Activated CD8-positive, alpha-beta memory T cell treated with anti-CD3 and anti-CD28 coated beads, Interleukin-2, amount 10 ng/mL, durations not matched to agents 7 days and 5 days (primary cell): ENCODE measurements at places on chromosomes 1 and 21. TPM values are rescaled to one million over a fixed set of nuclear protein-coding genes. Genes with fewer than 3 reads are reported as not detected.

- DNase-seq, result no peak
- H3K36me3 ChIP-seq, result no peaks in the 10 kb centered on the region
- no peak overlapping the region for H3K27ac ChIP-seq
- H3K27me3 ChIP-seq, result no peaks in the 10 kb centered on the region
- no peak overlapping the region for H3K4me3 ChIP-seq
- no peaks in the 10 kb centered on the region for H3K4me1 ChIP-seq
These were observed 259.7 kb upstream of the VAMP3 start for GRCh38 chr1:7511381-7511780.

- H3K36me3 ChIP-seq, result peaks cover 1% of the 10 kb centered on the region
- no peak for DNase-seq
- H3K4me1 ChIP-seq, result no peaks in the 10 kb centered on the region
- no peak overlapping the region for H3K4me3 ChIP-seq
- H3K27me3 ChIP-seq, result peaks cover 4% of the 10 kb centered on the region
These were observed 131.8 kb downstream of the PDE4B start for GRCh38 chr1:65924471-65924870.

DNA sequence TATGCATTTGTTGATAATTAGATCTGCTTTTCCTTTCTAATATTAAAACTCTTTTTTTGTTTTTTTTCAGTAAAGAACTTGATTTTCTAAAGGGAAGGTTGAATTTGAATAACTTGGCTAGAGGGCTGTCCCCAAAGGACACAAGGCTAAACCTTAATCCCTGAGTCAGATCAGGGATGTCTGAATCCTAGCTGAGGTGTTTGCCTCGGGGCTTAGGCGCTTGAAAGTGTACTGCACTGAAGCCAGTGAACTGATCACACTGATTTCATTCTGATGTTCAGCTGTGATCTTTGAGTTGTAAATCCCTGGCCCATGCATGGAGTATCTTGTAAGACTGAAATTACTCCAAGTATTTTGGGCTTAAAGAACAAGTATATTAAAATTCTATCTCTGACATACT lies 42.8 kb downstream of the MTR start:
- no peak overlapping the region for H3K27ac ChIP-seq
- H3K36me3 ChIP-seq, result peaks cover 48% of the 10 kb centered on the region
- DNase-seq, result no peak
- no peaks in the 10 kb centered on the region for H3K27me3 ChIP-seq
- H3K4me1 ChIP-seq, result peaks cover 13% of the 10 kb centered on the region
- H3K4me3 ChIP-seq, result no peak overlapping the region

PALMD gene
- total RNA-seq, result not detected
